Upper lobe of left lung (tissue), 6 donors: ENCODE measurements at places on chromosomes 6 and 20. TPM values are rescaled to one million over a fixed set of nuclear protein-coding genes. Genes with fewer than 3 reads are reported as not detected.
A peak's percentile ranks its signal among the peaks of the same experiment; 100 is the strongest.

ULBP2 gene
- total RNA-seq, result not detected

ZNFX1 gene
- total RNA-seq, result 64.6 TPM

LATS1 gene
- total RNA-seq, result 23.1 TPM

PTGIS gene
- total RNA-seq, result 8.4 TPM

GRCh38 chr6:50289366-50289765 lies 239.6 kb upstream of the DEFB112 start:
- no peak overlapping the region for H3K4me3 ChIP-seq
- H3K36me3 ChIP-seq, result no peaks in the 10 kb centered on the region
- H3K27ac ChIP-seq, result no peak overlapping the region
- no peaks in the 10 kb centered on the region for H3K4me1 ChIP-seq
- no peaks in the 10 kb centered on the region for H3K27me3 ChIP-seq

DNA sequence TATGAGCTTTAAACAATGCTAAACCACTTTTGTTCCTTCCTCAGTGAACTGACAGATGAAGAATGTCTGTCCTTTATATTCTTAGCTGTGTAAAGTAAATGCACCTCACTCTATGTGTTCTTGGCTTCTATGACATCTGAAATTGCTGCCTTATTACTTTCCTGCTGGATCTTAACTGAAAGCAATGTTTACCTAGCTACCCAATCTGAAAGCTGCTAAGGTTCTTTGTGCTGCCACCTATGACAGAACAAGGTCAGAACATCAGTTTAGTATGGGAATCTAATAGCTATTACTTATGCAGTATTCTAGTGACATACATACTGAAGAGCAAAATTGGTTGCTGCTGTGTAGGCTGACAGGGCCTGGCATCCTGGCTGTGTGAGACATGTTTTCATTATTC lies 444.1 kb downstream of the KHDRBS2 start:
- no peak overlapping the region for H3K27ac ChIP-seq
- no peaks in the 10 kb centered on the region for H3K36me3 ChIP-seq
- H3K4me1 ChIP-seq, result no peaks in the 10 kb centered on the region
- no peaks in the 10 kb centered on the region for H3K27me3 ChIP-seq
- H3K4me3 ChIP-seq, result no peak overlapping the region

GRCh38 chr6:144675231-144675861 lies 390.2 kb downstream of the UTRN start:
- no peak overlapping the region for H3K4me3 ChIP-seq
- H3K4me1 ChIP-seq, result peaks cover 14% of the 10 kb centered on the region
- no peak for DNase-seq
- H3K27me3 ChIP-seq, result no peaks in the 10 kb centered on the region

GRCh38 chr6:85047818-85048217 lies 283.4 kb upstream of the TBX18 start:
- H3K4me3 ChIP-seq, result no peak overlapping the region
- no peak for DNase-seq
- no peaks in the 10 kb centered on the region for H3K36me3 ChIP-seq
- H3K27me3 ChIP-seq, result no peaks in the 10 kb centered on the region
- H3K27ac ChIP-seq, result no peak overlapping the region
- no peaks in the 10 kb centered on the region for H3K4me1 ChIP-seq

DNA sequence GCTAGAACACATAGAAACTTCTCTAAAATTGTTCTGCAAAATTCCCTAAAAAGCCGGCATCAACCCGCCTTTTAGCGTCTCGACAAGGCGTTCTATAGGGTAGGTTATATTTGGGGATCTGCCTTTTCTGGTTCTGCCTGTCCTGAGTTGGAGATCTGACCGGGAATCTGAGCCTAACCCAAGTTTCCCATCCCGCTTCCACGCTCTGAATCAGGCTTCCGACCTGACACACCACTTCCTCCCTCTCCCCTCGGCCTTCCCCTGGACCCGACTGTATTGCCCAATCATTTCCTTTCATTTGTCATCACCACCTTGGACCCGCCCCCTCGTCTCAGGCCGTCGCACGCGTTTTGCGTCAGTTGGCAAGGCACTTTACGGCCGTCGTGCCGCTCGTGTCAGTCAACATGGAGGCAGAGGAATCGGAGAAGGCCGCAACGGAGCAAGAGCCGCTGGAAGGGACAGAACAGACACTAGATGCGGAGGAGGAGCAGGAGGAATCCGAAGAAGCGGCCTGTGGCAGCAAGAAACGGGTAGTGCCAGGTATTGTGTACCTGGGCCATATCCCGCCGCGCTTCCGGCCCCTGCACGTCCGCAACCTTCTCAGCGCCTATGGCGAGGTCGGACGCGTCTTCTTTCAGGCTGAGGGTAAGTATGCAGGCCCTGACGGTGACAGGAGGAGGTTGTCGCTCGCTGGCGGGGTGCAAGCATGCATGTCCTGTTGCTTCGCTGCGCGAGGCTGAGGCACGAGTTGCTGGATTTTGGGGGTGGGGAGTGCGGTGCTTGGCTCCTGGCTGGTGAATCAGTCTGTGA lies at the start of gene ABT1:
ABT1 (plus strand) TSS at position 375 of the 810 bp plus-strand sequence; CDS start at position 405, 30 bp downstream.
- peak within 1 kb of the TSS; percentile 95 for H3K27ac ChIP-seq
- peak within 1 kb of the TSS; percentile 81 for H3K4me3 ChIP-seq
- H3K36me3 ChIP-seq, result peaks cover 27% of the 10 kb centered on the region
- H3K27me3 ChIP-seq, result no peaks in the 10 kb centered on the region
- peaks cover 10% of the 10 kb centered on the region for H3K4me1 ChIP-seq

DNA sequence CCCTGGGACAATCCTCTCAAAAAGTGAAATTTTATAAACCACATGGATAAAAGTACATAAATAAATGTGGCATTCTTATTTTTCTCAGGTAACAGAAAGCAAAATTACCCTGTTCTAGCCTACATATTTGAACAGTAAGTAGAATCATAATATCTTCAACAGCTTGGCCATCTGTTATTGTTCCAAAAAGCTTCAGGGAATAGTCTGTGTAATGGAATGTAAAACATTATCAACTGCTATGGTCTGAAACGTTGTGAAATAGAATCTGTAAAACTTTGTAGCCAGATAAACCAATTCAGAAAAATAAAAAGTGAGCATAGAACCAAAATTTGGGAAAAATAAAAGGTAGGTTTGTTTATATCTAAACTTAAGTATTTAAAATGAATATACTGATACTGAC lies 114.7 kb downstream of the THEMIS start:
- H3K36me3 ChIP-seq, result no peaks in the 10 kb centered on the region
- H3K4me3 ChIP-seq, result no peak overlapping the region
- no peaks in the 10 kb centered on the region for H3K4me1 ChIP-seq

- H3K4me3 ChIP-seq, result no peak overlapping the region
- H3K27me3 ChIP-seq, result no peaks in the 10 kb centered on the region
- no peak overlapping the region for H3K27ac ChIP-seq
- H3K36me3 ChIP-seq, result no peaks in the 10 kb centered on the region
These were observed 271.9 kb upstream of the MARCKS start for GRCh38 chr6:113585246-113585645.

DNA sequence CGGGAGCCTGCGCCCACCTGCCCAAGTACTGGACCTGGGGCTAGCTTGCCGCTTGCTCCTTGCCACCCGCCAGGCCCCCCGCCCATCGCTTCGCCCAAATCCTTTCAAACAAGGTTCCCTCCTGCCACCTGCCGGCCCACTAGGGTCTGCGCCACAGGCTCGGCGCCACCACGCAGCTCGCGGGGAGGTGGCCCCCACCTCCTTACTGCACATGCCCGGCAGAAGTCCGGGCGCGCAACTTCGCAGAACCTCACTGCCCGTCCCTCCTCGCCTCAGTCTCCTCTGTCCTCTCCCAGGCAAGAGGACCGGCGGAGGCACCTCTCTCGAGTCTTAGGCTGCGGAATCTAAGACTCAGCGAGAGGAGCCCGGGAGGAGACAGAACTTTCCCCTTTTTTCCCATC lies 11.2 kb downstream of the GNAS-AS1 start:
- no peak overlapping the region for H3K4me3 ChIP-seq
- DNase-seq, result no peak
- no peak overlapping the region for H3K27ac ChIP-seq
- H3K27me3 ChIP-seq, result peaks cover 14% of the 10 kb centered on the region
- no peaks in the 10 kb centered on the region for H3K36me3 ChIP-seq
- no peaks in the 10 kb centered on the region for H3K4me1 ChIP-seq

GRCh38 chr6:41667195-41667594 lies 28.9 kb downstream of the MDFI start:
- no peaks in the 10 kb centered on the region for H3K36me3 ChIP-seq
- no peak overlapping the region for H3K4me3 ChIP-seq
- DNase-seq, result no peak

GRCh38 chr20:3101737-3102574 lies 17.4 kb upstream of the AVP start:
- H3K27me3 ChIP-seq, result no peaks in the 10 kb centered on the region
- no peaks in the 10 kb centered on the region for H3K36me3 ChIP-seq
- no peak overlapping the region for H3K27ac ChIP-seq
- no peaks in the 10 kb centered on the region for H3K4me1 ChIP-seq
- peak; percentile 31 for DNase-seq

DNA sequence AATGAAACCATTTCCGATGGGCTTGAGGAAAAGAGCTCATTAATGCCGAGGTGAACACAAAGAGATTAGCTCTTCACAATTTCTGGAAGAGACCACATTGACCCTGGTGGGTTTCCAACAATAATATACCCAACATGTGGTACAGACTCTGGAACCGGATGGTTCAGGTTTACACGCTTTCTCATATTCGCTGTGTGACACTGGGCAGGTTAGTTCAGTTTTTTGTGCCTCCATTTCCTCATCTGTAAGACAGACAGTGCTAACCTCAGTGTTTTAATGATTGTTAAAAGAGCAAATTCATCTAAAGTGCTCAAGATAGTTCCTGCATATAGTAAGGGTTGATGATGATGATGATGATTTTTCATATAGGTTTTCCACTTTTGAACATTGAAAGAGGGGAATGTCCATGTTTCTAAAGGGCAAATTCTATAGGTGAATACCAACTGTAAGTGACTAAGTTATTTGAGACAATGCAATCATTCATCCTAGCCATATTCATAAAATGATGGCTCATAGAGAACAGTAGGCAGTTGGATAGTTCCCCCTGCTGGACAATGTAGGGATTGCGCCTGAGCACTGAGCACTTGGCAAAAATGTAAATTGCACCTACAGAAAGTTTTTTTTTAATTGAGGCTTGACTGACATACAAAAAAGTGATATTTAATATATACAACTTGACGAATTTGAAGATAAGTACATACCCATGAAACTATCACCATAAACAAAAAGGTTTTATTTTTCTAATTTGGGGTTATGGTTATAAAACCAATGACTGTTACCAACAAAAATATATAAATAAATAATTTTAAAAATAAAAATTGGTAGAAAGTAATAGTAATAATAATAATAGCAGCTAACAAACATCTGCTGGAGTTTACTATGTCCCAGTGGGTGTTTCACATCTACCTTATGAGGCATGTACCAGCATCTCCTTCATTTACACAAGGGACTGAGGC lies 2.1 kb upstream of the PERP start:
- peak; percentile 58 for DNase-seq
- no peak overlapping the region for H3K4me3 ChIP-seq
- no peak overlapping the region for H3K27ac ChIP-seq

GRCh38 chr20:13877793-13878192 lies 93.0 kb downstream of the NDUFAF5 start:
- no peak for DNase-seq
- H3K27ac ChIP-seq, result no peak overlapping the region
- no peak overlapping the region for H3K4me3 ChIP-seq
- no peaks in the 10 kb centered on the region for H3K4me1 ChIP-seq
- H3K27me3 ChIP-seq, result no peaks in the 10 kb centered on the region

DNA sequence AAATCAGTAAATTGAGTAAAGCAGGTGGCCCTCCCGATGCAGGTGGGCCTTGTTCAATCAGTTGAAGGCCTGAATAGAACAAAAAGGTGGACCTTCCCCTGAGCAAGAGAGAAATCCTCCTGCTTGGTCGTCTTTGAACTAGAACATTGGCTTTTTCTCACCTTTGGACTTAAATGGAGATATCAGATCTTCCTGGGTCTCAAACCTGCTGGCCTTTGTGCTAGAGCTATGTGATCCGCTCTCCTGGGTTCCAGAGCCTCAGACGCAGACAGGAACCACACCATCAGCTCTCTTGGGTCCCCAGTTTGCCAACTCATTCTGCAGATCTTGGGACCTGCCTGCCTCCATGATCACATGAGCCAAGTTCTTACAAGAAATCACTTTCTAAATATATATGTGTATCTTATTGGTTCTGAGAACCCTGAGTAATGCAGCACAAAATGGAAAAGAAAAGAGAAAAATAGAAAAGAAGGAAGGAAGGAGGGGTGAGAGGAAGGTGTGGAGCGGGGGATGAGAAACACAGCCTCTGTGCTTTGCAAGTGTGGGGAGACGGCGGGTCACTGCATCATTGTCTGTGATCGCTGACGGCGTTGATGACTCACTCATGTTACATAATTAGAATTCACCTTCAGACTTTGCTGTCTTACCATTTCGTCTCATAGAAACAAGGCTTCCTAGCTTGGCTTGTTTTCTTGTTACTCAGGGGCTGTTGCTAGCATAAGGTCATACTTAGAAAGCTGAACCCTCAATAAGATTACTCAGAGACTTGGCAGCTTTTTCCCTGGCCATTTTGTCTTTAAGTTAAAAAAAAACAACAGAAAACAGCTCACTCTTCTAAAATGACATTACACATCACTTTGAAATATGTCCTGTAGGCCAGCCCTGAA lies 85.7 kb upstream of the NEDD9 start:
- peaks cover 17% of the 10 kb centered on the region for H3K4me1 ChIP-seq
- DNase-seq, result no peak
- H3K27me3 ChIP-seq, result no peaks in the 10 kb centered on the region

DNA sequence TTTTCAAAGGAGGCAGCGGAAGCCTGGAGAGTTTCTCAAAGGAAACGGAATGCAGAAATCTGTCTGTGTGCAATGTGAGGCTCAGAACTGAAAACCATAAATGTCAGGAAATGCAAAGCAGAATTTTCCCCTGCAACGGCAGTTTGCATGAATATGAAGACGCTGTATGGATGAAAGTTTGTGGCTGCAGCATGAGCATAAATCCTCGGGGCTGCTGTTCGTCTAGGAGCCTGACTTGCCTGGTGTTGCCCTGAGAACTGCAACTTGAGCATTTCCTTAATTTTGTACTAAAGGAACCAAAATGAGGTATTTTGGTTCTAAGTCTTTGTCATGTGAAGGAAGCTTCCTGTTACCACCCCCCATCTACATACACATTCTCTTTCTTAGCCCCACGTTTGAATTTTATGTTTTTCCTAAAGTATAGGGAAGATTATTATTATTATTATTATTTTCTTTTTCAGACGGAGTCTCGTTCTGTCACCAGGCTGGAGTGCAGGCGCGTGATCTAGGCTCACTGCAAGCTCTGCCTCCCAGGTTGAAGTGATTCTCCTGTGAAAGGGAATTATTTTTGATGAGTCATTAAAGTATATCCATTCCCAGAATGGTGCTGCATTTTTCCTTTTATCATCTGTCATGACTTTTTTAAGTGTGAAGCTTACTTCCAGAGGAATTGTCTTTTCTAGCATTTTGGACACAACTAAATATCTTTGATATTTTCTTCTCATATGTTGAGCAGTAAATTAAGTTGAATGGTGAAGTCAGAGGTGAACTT lies 33.1 kb downstream of the MTHFD1L start:
- peaks cover 6% of the 10 kb centered on the region for H3K4me1 ChIP-seq
- H3K4me3 ChIP-seq, result no peak overlapping the region
- H3K27ac ChIP-seq, result no peak overlapping the region
- H3K27me3 ChIP-seq, result no peaks in the 10 kb centered on the region
- DNase-seq, result no peak

DNA sequence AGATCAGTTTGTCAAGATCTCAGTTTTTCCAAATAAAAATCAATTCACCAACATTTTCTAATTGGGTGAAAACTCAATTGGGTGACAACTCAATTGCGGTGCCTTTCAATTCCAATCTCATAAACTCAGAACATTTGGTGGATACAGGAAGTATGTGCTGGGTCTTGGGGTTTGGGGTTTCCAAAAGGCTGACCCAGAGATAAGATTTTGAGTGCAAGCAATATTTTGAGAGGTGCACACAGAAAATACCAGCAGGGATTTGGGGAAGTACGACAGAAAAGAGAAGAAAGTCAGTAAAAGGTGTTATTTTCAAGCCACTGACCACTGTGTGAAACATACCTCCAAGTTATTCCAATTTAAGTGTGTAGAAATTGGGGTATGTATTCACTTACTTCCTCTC lies 258.0 kb downstream of the PHACTR1 start:
- no peak for DNase-seq
- no peak overlapping the region for H3K4me3 ChIP-seq
- no peaks in the 10 kb centered on the region for H3K27me3 ChIP-seq
